Stimulated activated CD4-positive, alpha-beta T cell treated with anti-CD3 and anti-CD28 coated beads, Interleukin-4, amount 100 ng/mL, for 1 hour (primary cell): ENCODE measurements at places on chromosomes 6 and 20.

DNA sequence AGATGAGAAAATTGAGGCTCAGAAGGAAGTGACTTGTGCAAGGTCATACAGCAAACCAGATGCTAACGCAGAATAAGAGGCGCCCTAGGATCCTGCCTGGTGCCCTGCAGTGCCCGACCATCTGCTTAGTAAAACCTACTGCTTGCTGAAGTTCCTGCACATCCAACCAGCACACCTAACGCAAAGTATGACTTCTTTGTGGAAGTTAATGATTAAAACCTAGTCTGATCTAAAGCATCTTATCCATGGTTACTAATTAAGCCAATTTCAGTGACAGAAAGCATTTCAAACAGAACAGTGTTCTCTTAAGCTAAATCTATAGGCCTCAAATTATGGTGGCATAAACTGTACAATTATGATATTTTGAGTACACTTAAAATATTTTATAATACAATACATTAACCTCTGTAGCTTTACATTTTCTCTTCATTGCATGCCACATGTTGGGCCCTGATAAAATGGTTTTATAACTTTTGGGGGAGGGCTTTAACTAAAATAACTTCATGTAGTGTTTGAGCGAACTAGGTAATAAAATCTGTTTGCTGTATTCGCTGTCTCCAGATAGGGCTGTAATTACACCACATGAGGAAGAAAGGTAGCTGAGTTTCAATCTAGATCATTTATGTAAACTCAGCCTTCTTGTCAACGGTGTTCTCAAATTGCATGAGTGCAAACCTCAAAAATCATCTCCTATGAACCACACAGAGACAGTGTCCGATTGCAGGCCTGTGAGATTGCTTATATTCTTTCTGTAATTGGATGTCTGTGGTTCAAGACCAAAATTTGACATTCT is 37.5 kb upstream of the BEND3 start:
- DNase-seq = no peak

DNA sequence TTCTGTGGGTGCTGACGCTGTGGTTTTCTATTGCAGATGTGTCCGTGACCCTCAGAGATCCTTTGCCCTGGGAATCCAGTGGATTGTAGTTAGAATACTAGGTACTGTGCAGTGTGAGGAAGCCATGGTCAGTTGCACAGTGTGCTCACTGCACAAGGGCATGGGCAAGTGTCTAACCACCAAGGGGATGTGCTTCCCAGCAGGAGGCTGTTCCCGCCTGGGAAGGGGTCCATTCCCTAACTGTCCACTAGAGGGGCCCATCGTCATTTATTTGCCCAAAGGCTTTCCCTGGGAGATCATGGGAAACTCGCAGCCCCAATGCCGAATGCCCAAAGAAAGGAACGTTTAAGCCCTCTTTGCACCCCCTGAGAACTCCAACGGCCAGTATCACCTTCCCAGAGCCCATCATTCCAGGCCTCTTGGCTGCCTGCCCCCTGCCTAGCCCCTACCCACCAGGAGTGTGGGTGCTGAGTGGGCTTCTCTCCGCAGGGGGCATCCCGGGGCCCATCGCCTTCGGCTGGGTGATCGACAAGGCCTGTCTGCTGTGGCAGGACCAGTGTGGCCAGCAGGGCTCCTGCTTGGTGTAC is 26.2 kb downstream of the SLCO4A1 start:
- DNase-seq = peak; percentile 26

GRCh38 chr6:23456396-23456795 is 669.6 kb upstream of the NRSN1 start:
- DNase-seq = no peak

GRCh38 chr6:78947962-78948361 is 80.6 kb downstream of the IRAK1BP1 start:
- DNase-seq = no peak

GRCh38 chr6:54115966-54116365 is 4.7 kb downstream of the MLIP start:
- no peak for DNase-seq

DNA sequence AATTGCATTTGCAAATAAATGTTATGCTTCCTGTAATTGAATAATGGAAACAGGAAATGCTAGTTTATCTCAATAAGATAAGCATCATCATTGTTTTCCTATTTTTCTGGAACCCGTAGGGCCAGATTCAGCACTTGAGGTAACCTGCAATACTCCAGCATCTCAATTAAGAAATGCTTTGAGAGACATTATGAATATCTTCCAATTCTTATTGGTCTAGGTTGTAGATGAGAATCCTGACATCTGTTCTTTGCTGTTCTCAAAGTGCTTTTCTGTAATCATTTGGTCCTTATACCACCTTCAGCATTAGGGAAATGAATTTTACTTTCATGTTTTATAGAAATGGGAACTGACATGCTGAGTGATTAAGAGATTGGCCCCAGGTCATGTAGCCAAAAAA is 428.3 kb downstream of the CBLN4 start:
- no peak for DNase-seq

DNA sequence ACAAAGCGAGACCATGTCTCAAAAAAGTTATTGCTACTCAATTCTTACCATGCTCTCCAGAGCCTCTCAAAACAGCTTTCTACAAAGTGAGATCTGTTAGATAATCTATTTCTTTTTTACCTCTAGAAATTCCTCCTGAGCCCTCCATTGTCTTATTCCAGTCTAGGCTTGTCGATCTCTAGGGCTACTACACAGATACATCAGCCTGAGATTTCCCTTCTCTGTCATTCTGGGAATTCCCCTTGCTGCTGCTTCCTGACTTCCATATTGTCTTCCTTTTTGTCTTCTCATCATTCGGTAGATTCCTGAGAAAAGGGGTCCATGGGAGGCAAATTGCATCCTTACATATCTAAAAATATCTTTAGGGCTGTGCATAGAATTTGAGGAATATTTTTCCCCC is 75.6 kb upstream of the GNRH2 start:
- DNase-seq = no peak

DNA sequence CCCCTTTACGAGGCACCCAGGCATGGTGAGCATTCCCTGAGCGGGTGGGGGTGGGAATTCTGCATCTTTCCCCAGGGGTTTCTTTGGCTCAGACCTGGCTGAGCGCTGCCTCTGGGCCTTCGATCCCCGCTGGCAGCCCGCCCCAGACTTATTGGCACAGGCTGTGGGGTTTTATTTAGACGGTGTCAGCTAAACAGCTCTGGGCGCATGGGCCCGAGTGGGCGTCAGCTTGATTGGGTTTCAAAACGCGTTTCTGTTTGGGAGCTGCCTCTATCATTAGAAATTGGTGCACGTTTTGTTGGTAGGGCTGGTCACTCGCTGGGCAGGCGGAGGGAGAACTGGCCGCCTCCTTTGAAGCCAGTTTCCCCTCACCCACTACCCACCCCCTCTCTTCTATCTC is 21.0 kb downstream of the PMEPA1 start:
- DNase-seq = no peak

- DNase-seq = no peak
These were observed 62.0 kb upstream of the TENT5A start for GRCh38 chr6:81814370-81815076.

GRCh38 chr6:132483779-132484679 is 28.9 kb downstream of the STX7 start:
- DNase-seq = peak; percentile 4

GRCh38 chr6:345747-346385 is 45.7 kb upstream of the IRF4 start:
- no peak for DNase-seq

GRCh38 chr20:46898423-46898822 is 3.8 kb downstream of the EYA2 start:
- no peak for DNase-seq

- DNase-seq = no peak
These were observed 149.8 kb upstream of the PCSK2 start for GRCh38 chr20:17077030-17077429.

GRCh38 chr6:6622501-6622900 is 34.0 kb downstream of the LY86 start:
- no peak for DNase-seq

- no peak for DNase-seq
These were observed 257.1 kb downstream of the SAMD5 start for GRCh38 chr6:147765541-147765940.

DNA sequence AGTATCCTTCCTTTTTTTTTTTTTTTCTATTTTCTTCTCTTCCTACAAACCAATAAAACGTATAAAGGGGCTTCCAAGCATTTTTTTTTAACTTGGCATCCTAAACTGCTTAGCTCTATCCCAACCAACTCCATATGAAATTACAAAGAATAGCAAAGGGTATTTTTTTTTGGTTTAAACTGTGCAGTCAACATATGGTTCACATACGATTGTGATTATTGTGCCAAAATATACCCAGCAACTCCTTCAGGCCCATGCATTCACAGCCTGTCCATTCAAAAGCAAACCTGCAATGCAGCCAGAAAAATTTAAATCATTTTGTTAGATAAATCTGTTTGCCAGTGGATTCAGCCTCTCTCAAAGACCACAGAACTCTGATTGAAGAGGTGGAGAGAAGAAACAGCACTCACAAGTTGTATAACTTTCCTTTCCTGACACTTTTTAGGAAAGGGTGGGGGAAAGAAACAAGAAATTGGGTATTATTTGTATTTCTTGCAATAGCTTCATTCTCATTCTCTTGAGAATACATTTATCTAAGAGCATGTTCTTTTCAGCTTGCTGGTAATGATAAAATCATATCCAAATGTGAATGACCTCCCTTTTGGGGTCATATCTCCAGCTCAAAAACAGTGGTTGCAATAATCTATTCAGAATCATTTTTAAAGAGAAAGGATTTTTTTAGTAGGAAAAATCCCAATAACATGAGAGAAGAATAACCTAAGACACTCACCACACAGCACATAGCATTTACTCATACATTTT is 701.3 kb upstream of the CHD6 start:
- DNase-seq = no peak

- DNase-seq = no peak
These were observed 32.2 kb upstream of the ERVFRD-1 start for GRCh38 chr6:11143394-11144371.

DNA sequence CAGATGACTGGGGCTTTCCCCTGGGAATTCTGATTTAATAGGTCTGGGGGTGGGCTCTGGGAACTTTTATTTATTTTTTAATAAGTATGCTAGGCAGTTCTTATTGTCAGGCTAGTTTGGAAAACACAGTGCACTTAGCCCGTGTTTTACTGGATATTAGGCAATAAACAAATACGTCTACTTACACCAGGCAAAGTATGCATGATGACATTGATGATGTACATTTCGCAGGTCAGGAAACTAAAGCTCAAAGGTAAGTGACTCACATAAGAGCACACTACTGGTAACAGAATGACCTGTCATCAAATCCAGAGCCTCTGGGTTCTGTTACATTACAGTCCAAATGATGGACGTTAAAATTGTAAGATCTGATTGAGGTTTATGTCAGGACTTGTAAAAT is 144.4 kb upstream of the EXOC2 start:
- DNase-seq = no peak

DNA sequence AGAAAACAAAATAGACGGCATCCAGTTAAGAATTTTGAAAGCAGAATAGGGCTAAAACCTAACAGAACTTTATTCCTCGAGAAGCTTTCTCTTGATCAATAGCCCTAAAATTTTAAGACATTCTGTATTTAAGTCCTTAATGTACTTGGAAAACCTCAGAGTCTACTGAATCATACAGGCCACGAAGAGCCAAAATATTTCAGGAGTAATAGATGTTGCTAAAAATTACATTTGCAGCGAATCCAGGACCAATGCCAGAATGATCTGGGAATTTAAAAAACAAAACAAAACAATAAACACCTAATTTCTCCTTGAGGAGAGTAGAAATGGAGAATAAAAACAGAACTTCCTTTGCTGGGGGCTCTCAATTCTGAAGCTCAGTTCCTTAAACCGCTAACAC is 23.3 kb downstream of the ATXN1 start:
- no peak for DNase-seq

DNA sequence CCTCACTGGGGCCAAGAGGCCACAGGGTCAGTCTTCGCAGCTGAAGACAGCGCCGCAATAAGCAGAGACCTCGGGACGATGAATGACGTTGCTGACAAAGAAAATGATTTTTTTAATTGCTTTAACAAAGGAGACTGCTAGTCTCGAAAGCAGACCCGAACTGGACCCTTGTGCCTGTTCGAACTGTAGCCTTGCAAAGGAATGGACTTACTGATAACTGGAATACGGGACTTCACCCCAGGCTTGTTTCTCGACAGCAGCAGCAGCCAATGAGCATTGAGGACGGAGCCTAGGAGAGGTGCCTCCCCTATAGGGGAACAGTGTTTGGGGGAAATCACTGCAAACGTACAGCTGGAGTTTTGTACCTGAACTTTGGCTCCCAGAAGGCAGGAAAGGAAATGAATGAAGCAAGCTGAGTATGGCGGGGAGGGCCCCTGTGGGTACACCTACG is 1.3 kb upstream of the TAF4 start:
- peak; percentile 10 for DNase-seq

DNA sequence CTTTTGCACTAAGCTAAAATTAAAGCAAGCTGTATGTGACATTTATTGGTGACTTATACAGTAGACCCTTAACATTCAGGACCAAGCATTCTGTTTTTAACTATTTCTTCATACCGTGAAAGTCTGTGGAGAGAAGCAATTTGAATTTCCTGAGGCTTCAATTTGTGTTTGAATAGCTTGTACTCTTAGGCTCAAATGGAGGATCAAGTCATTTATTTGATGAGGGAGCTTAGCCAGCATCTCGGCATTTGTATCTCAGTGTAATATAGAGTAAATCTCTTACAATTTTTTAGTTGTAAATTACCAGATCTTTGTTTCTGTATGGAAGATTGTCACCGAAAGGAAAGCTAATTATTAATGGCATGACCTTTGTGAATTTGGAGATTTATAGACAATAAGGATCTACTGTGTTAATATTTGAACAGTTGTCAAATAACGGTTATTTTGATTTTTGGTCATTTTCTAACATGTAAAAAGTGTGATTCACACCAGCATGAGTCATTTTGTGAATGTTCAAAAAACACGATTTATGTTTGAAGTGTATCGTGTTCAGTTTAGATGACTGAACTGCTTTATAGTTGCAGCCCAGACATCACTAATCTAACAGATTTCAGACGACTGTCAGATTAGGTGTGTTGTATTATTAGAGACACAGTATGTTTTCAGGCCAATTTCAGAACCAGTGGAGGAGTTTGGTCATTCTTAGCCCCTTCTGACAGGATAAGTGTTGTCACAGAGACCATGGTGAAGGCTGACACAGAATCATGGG is 332.9 kb downstream of the CDKAL1 start:
- DNase-seq = no peak

DNA sequence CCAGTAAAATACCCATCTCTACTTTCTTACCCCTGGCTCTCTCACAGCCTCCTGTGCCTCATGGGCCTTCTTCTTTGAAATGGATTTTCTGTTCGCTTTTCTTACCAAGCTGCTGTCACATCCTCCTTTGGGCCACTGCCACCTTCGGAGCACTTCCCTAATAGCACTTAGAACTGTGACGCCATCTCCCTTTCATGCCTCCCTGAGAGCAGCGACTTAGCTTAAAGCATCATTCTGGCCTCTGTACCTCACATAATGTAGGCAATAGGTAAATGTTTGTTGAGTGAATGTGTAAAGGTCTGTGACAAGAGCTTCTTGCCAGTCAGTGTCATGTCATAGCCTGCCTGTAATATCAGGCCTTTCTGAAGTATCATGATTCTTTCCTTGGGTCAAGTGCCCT is 78.8 kb downstream of the ADGRG6 start:
- DNase-seq = no peak
